Astrocyte of the spinal cord (primary cell): ENCODE measurements at places on chromosomes 16 and 17.

DNA sequence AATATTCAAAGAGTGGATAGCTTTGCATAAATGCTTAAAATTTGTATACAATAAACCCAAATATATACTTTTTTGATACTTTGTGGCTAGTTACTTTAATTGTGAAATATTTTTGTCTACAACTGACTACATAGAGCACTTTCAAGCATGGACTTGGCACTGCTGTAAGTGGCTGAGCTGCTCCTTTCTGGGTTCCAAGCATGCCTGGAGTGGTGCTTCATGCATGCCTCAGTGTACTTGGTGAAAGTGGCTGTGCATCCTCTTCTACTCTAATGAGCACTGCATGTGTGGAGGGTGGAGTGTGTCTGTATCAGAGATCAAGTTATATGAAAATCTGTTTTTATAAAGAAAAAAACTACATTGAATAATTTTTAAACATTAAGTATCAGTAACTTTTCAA is 94.1 kb downstream of the OMG start:
- no peak for DNase-seq

GRCh38 chr17:28433721-28434120 is 27.7 kb upstream of the SLC46A1 start:
- DNase-seq: no peak

DNA sequence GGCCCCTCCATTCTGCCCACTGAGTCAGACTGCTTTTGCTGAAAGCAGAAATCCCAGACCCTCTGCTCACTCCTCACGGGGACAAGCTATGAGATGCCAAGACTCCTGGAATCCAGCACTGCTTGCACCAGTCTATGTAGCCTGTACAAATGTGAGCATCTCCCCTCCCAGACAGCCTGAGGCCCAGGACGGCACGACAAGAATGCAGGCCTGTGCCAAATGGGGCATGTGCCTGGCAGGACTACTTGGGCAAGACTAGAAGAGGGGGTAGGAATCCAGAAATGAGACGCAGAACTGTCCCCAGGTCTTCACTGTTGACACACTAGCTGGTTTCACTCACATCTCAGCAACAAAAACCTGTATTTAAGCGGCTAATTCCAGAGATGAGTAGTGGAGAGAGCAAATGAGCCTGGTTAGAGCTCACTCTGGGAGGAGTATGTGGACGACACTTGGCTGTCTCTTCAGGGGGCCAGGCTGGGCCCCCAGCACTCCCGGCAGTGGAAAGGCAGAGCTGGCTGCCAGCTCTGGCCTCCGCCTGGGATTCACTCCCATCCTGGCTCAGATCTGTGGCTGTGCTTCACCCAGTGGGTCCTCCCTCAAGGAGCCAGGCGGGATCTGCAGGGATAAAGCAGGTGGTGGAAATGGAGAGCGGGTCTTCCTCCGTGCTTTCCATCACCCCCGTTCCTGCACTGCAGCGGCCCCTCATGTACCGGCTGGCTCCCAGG is 2.9 kb upstream of the MYO1C start:
- no peak for DNase-seq

GRCh38 chr17:6157716-6158115 is 87.5 kb downstream of the WSCD1 start:
- DNase-seq: no peak

DNA sequence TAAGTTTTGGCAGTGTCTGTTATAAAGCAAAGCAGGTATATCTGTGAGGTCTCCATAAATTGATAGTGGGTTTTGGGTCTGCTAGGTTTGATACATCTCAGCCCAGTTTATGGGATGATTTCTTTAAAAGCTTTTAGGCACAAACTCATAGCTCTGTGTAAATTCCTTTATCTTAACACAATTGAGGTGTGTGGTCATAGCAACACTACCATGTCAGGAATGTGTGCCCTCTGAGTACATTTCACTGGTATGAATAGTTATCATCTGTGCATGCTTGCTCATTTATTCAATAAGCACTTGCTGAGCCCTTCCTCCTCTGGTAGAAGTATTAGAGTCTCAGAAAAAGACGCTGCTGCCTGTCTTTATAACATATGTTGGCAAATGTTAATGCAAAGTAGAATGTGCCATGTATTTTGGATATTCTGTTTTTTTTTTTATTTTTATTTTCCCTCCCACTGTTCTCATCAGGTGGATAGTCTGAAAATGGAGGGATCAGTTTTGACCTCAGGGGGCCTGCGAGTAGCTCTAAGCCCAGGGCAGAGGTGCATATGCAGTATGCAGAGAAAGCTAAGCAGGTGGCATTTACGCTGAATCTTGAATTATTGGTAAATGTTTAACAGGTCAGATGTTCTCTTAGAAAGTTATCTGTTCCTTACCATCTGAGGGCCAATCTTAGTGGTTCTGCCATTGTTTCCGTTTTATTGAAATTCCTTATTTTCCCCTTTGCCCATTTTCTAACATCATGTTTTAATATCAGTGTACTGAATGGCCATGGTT is 90.7 kb downstream of the WNT3 start:
- DNase-seq: peak; percentile 75

GRCh38 chr17:19354748-19355147 is 7.8 kb downstream of the B9D1 start:
- no peak for DNase-seq

- no peak for DNase-seq
These were observed 5.2 kb downstream of the PERCC1 start for GRCh38 chr16:1435921-1436697.

DNA sequence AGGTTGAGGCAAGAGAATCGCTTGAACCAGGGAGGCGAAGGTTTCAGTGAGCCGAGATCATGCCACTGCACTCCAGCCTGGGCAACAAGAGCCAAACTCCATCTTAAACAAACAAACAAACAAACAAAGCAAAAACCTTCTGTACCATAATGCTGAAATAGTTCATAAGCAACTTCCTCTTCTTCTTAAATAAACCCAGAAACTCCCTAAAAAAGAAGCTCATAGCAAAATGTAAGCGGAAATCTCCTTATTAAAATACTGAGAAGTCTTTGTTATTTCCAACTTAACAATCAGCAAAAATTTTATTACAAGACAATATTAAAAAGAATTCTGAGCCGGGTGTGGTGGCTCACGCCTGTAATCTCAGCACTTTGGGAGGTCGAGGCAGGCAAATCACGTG is 82.8 kb downstream of the FBXL20 start:
- DNase-seq: no peak

DNA sequence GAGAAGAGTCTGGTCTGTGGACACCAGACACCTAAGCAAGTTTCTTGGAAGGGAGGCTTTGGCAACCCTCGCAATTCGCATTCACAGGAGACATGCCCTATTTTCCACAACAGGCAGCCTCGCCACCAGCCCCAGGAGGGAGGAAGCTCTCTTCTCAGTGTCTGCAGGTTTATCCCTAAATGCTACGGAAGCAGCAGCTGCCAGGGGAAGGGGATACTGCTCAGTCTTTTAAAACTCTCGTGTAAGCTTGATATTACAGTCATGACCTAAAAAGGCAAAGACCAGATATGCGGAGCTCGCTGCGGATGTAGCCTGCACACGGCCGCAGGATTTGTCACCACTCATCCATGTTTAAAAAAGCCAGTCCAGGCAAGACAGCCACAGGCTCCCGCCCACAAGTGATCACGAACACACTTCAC is 159.2 kb upstream of the RPH3AL start:
- DNase-seq: no peak
